Muscle of arm (tissue), 14 donors: ENCODE measurements at places on chromosomes 4 and X.

GRCh38 chr4:48093991-48094416 lies 40.0 kb downstream of the TXK start:
- DNase-seq: no peak

GRCh38 chrX:69489625-69490024 lies 14.5 kb upstream of the NALF2 start:
- no peak for DNase-seq

- DNase-seq: no peak
Observed at GRCh38 chrX:21778236-21778635, 20.3 kb upstream of the SMPX start.

DNA sequence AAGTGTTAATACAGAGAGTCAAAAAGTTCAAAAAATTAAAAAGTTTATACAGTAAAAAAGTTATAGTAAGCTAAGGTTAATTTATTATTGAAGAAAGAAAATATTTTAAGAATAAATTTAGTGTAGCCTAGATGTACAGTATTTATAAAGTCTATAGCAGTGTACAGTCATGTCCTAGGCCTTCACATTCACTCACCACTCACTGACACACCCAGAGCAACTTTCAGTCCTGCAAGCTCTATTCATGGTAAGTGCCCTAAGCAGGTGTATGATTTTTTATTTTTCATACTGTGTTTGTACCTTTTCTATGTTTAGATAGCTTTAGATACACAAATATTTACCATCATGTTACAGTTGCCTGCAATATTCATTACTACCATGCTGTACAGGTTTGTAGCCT lies 108.9 kb downstream of the FHIP1A start:
- no peak for DNase-seq

- no peak for DNase-seq
Observed at GRCh38 chr4:119746951-119747350, 118.3 kb upstream of the PDE5A start.

- DNase-seq: no peak
Observed at GRCh38 chr4:89725268-89725667, 111.7 kb downstream of the SNCA start.

- DNase-seq: peak; percentile 23
Observed at GRCh38 chr4:117134386-117134785, 49.0 kb upstream of the TRAM1L1 start.

- DNase-seq: peak; percentile 86
Observed at GRCh38 chrX:8913655-8914409, 112.6 kb upstream of the FAM9A start.

GRCh38 chr4:8315435-8316250 lies 46.1 kb downstream of the HTRA3 start:
- peak; percentile 53 for DNase-seq

- DNase-seq: no peak
Observed at GRCh38 chr4:38601244-38601915, 62.6 kb upstream of the KLF3 start.

GRCh38 chr4:3047464-3048286 lies 26.7 kb downstream of the HTT-AS start:
- no peak for DNase-seq

GRCh38 chr4:115165503-115165902 lies 52.1 kb upstream of the NDST4 start:
- DNase-seq: no peak

GRCh38 chr4:141885112-141885511 lies 248.7 kb downstream of the IL15 start:
- no peak for DNase-seq

DNA sequence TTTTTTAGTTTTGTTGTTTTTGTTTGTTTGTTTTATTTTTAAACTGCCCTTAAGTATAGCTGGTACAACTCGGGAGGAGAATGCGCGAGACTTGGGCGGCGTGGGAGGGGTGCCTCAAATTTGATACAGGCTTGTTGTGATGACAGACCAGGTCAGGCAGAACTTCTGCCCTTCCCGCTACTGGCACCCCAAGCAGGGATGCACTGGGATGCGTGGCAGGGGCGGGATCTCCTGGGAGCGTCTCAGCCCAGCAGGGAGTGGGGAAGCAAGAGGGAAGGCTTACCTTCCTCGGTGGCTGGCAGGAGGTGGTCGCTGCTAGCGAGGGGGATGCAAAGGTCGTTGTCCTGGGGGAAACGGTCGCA lies 851 bp downstream of the SFRP2 start:
- DNase-seq: no peak

DNA sequence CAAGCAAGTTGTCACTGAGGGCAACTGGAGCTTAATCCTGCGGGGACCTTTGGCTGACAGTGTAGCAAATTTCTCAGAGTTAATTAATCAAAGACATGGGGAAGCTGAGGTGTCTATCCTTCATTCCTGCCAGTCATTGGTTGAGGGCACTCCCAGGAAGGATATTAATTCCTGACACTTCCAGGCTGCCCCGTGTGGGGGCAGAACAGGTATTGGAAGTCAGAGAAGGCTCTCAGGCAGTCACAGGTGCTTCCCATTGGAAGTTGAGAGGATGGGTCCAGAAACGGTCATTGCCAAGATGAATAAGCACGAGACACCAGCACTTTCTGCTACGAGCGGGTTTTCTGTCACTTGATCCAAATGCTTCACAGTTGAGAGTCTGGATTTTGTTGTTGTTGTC lies 29.1 kb upstream of the CD38 start:
- no peak for DNase-seq

DNA sequence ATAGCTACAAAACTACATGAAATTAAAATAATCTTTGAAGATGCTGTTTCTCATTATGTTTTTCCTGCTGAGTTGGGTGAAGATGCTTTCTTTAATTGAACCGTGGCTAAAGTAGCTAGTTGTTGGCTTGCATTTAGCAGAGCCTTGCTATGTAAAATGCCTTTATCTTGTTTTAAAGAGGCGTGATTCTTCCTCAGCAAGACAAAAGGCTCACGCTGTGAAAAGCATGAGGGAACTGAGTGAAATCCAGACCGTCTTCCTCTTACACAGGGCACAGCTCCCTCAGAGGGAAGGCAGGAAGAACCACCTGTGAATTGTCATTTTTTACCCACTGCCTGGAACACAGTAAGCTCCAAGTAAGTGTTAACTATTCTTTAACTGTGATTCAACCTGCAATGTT lies 39.0 kb upstream of the ZNF518B start:
- no peak for DNase-seq

- no peak for DNase-seq
Observed at GRCh38 chr4:6535706-6536105, 39.3 kb upstream of the MAN2B2 start.

DNA sequence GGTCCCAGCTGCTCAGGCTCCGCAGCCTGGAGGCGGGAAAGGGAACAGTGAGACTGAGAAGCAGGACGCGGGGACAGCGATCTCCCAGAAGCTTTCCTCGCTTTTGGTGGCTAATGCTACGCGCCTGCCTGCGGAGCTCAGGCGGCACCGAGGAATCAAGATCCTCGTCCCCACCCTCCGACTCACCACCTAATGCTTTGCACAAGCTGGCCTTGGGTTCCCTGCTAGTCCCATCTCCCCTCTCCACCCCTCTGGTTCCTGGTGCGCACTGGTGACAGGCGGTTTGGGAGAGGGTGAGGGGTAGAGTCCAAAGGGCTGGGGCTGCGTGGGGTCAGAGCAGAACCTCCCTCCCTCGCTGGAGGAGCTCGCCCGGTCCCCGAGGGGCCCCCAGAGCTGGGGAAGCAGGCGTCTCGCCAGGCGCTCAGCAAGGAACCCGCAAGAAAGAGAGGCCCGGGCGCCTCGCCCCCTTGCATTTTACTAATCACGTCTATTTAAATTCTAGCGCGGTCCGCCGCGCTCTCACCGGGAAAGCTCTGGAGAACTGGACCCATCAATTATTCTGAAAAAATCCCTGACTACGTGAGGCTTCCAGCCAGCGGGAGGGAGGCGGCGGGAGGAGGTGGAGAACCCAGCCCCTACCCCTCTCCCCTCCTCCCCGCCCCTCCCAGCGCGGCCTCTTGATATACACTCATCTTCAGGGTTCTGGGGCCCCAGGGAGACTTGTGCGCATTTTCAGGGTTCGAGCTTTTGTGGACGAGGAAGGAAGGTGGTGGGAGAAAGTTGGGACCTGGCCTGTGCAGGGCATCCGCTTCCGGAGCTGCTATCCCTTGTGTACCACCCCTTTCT lies 9.1 kb downstream of the POU4F2 start:
- no peak for DNase-seq

- DNase-seq: no peak
Observed at GRCh38 chr4:188297873-188298272, 158.6 kb downstream of the TRIML1 start.

- no peak for DNase-seq
Observed at GRCh38 chr4:143291314-143291713, 45.4 kb upstream of the GAB1 start.

DNA sequence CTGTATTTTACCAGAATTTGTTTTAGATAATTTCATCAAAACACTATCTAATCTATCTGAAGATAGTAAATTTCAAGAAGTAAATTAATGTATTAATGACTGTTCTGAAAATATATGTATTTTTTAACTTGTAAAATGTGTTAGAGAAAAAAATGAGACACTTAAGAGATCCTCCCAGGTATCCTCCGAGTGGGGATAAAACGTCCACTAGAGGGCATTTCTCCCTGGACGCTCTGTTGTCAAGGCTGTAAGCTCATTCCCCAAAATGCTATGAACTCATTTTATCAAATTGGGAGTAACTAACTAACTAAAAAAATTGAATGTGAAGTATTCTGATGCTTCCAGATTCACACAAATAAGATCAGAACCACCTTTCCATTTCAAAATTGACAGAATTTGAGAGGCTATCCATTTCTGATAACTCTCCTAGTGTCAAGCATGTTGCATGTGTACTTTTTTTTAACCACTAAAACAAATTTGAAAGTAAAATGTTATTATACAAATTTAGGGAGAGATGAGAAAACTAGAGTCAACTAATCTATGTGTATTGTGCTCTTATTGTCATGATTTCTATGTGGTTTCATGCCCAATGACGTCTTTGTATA lies 337.3 kb upstream of the HS3ST1 start:
- DNase-seq: no peak

DNA sequence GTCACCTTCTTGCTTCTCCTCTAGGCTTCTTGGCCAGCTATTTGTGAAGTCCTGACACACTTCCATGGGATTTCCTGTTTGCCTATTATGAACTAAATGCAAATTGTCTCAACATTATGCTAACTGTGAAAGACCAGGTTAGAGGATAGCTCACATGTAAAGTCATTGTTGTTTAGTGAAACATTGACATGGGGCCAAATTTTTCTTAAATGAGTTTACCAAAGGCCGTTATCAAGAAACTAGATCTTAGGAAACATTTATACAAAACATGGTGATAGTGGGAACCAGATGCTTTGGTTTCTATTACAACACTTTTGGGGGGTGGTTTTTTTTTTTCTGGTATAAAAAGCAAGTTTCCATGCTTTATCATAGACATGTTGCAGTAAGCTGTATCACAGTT lies 466.8 kb upstream of the FAM241A start:
- DNase-seq: no peak

DNA sequence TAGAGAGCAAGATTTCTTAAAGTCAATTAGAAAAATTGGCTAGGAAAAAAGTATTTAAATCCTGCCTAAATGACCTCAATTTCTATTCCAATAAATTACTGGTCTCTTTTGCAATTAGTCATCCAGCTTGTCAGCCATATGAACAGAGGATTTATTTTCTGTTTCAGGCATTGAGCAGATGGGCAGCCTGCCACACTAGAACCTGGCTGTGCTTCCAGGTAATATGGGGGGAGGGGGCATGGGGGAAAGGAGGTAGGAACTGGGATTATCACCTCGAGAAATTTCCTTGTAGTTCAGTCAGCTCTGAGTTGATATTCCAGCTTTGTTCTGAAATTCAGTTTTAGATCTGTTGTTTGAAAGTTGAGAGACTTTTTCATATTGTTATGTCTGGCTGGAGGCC lies 206.3 kb upstream of the LCORL start:
- DNase-seq: no peak

DNA sequence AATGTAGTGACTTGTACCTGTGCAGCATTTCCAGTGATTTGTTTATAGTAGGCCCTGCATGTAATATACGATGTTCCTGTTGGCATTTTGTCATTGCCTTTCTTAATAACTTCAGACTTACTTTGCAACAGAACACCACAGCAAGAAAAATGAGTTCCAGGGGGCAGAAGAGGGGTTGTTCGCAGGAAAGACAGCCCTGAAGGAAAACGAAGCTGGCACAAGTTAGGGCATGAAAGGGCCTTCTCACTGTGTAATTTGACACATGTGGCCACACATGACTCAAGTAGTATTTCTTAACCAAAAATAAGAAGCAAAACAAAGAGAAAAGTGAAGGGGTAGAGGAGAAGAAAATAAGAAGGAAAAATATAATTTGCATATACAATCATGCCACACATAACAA lies 265.8 kb upstream of the SMIM31 start:
- DNase-seq: no peak

DNA sequence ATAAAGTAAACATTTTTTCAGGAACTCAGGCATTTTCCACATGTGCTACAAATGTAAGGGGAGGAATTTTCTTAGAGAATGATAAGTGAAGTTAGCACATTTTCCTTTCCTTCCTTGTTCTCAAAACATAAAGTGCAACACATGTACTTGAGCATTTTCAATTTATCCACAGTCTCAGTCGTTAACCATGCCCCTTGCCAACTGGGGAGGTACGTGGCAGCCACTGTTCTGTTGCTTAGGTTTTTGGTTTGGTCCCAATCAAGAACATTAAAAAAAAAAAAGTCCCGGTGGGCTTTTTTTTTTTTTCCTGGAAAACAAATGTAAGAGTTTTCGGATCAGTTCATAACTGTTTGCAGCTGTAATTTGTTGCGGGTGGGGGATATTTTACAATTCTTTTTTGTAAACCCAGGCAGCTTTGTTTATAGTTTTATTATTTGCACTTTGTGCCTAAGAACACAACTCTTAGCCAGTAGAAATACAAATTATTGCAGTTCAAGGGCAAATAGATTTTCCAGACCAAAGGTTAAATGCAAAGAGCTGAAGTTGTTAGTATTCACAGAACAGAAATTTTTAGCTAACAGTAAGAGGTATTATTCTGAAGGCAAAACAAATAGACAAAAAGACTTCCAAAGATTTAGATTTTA lies 112.1 kb upstream of the NAP1L5 start:
- no peak for DNase-seq

DNA sequence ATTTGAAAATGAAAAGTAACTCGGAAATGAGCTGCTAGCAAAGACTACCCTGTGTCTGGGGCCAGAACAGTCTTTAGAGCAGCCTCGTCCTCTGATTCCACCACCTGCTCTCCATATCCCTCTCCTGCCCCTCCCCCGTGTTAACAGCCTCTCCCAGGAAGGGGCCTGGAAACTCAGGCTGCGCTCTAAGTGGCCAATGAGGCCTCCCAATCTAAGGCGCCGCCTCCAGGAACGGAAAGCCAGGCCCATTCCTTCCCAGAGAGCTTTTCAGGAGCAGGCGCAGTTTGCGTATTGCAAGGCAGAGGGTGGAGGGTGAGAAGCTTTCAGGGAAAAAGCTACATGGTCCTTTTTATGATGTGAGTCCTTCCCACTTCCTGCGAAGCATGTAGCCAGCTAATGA lies 31.2 kb downstream of the RS1 start:
- peak; percentile 5 for DNase-seq

- no peak for DNase-seq
Observed at GRCh38 chrX:123964156-123964834, 2.8 kb downstream of the STAG2 start.

GRCh38 chr4:106038012-106038411 lies 142.7 kb downstream of the NPNT start:
- no peak for DNase-seq
